ENCODE measurements at places on chromosomes 12 and 14. TPM values are rescaled to one million over a fixed set of nuclear protein-coding genes. Genes with fewer than 3 reads are reported as not detected.

DNA sequence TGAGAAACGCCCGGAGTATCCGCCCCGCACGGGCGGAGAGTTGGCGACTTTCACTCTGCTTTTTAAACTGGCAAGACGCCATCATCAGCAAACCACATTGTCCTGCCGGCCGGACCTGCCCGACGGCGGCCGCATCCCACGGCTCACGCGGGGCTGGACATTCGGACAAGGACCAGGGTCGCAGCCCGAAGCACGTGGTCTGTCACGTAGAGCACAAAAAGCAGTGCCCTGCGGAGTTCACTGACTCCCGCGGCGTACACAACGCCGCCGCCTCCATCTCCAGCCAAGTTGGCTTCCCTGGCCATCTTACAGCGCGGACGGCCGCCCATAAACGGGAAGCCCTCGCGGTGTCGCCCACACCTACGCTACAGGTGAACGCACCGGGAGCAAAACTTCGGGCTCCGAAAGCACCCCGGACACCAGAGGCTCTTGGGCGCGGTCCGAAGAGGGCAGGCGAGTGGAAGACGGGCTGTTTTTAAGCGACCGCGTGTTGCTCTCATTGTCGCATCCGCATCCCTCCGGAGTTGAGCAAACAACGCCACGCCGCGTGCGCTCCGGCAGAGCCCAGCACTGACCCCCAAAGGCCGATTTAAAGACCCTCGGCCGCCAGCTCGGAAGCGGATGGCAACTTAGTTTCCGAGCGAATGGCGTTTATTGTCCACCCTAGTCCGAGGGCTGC, 966 bp downstream of the SINHCAF start:
- DNase-seq = peak; percentile 22
- H3K36me3 ChIP-seq = no peaks in the 10 kb centered on the region
- peak overlapping the region; percentile 85 for H3K27ac ChIP-seq
- no peaks in the 10 kb centered on the region for H3K27me3 ChIP-seq

DNA sequence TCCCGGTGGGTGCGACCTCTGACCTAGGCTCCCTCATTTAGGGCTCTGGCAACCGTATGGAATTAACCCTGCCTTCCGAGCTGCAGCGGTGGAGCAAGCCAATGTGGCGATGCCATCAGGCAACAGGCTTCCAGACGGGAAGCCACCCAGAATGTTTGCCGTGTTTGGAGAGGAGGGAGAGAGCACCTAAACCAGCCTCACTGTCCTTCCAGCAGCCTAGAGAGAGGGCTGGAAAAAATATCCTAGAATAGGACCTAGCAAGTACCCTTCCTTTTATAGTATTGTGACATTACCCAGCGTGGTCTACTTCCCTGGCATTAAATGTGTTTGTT, 287 bp upstream of the SLC2A13 start:
- H3K36me3 ChIP-seq = no peaks in the 10 kb centered on the region
- DNase-seq = no peak
- H3K4me1 ChIP-seq = peaks cover 26% of the 10 kb centered on the region
- peaks cover 3% of the 10 kb centered on the region for H3K27me3 ChIP-seq
- peak overlapping the region; percentile 83 for H3K4me3 ChIP-seq

DNA sequence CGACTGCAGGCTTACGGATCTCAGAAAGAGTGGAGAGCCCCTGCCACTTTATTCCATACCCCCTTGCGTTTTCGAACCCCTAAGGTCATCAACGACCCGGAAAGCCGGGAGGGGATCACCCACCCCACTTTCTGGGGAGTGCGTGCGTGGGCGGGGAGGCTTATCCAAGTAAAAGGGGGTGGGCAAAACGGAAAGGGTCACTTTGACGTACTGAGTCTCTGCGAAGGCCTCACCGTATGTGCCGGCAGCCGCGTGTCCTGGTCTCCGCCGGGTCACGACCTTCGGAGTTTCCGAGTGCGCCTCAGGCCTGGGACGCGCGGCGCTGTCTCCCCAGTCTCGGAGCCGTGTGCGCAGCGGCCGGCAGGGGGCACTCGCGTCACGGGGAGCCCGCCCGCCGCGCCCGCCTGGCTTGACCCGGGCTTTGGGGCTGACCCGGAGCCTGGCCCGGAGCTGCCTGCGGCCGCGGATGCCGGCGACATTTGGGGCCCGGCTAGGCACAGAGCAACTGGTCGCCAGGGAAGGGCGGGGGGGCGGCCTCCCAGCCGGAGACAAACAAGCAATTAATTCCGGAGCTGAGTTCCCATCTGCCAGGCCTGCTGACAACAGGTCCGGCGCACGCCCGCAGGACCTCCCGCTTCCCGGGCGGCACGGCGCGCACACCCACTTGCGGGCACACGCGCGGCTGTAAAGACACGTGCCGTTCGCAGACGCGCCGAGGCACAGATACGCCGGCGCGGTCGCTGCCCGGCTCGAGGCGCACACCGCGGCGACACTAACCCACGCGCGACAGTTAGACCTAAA, 890 bp upstream of the KIF26A start:
- no peaks in the 10 kb centered on the region for H3K36me3 ChIP-seq
- H3K27me3 ChIP-seq = peaks cover 15% of the 10 kb centered on the region
- no peak for DNase-seq

GRCh38 chr14:72818998-72819397, 74.9 kb downstream of the DPF3 start:
- no peaks in the 10 kb centered on the region for H3K4me1 ChIP-seq
- no peak overlapping the region for H3K27ac ChIP-seq
- H3K27me3 ChIP-seq = no peaks in the 10 kb centered on the region

- H3K4me3 ChIP-seq = no peak overlapping the region
- H3K27ac ChIP-seq = no peak overlapping the region
- DNase-seq = no peak
- no peaks in the 10 kb centered on the region for H3K36me3 ChIP-seq
Observed at GRCh38 chr12:2531371-2531770, 263.4 kb upstream of the FKBP4 start.

The P2RX7 gene
- 20.5 TPM for polyA plus RNA-seq

GRCh38 chr12:121992059-121992879, 29.4 kb upstream of the BCL7A start:
- H3K27ac ChIP-seq = peak overlapping the region; percentile 67
- no peaks in the 10 kb centered on the region for H3K27me3 ChIP-seq

- peak overlapping the region; percentile 65 for H3K27ac ChIP-seq
- H3K36me3 ChIP-seq = no peaks in the 10 kb centered on the region
- H3K27me3 ChIP-seq = no peaks in the 10 kb centered on the region
- DNase-seq = peak; percentile 88
Observed at GRCh38 chr12:13165617-13166041, 30.9 kb upstream of the EMP1 start.
